GM04504 (cell line): ENCODE measurements at places on chromosomes 16 and 17.

- no peak for DNase-seq
Observed at GRCh38 chr16:14024283-14024682, 46.8 kb upstream of the MRTFB start.

DNA sequence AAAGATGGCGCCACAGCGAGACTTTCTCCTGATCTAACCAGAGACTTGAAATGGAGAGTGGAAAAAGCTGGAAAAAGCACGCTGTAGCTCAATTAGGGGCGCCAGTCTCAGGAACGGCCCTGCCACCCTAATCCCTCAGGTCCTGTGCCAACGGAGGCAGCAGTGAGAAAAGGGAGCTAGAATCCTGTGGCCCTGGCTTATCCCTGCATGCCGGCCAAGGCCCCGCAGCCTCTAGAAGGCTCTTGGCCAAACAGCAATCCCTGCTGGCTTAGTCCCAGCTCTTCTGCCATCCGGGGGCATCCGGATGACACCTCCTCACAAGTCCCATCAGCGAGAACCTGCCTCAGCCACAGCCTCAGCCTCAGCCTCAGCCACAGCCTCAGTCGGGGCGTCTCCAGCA lies 69.8 kb downstream of the MRM3 start:
- DNase-seq: no peak

DNA sequence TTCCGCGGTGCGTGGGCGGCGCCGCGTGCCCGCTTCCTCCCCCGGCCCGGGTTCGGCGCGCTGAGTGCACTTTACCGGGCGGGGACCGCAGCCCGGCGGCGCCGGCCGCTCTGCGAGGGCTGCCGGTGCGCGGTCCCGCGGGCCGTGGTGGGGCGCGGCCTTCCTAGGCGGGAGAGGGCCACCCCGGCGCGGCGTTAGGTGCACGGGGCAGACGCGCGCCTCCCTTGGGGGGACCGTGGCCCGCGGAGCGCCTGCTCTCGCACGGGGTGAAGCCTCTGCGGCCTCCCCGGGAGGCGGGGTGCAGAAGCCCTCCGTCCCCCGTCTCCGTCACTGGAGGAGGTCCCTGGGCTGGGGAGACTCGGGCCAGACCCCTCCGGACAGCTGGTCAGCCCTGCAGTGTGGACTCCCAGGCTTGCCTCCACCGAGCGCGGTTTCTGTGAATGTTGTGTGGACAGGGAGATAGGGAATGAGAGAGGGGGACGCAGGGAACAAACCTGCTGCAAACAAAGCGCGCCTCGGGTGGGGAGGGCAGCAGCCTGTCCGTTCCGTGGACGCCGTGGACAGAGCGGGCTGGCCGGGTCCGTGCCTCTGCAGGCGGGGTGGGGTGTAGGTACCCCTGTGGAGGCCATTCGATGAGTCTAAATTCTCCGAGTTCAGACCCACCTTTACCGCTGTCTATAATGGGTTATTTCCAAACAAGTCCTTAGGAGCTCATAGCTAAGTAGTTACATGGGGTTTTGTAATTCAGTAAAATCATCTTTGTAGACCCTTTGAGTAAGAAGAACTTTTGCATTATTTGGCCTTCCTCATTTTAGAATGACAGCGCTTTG lies 721 bp downstream of the TBCD start:
- no peak for DNase-seq

- DNase-seq: no peak
Observed at GRCh38 chr17:67178555-67178954, 66.4 kb downstream of the HELZ start.

DNA sequence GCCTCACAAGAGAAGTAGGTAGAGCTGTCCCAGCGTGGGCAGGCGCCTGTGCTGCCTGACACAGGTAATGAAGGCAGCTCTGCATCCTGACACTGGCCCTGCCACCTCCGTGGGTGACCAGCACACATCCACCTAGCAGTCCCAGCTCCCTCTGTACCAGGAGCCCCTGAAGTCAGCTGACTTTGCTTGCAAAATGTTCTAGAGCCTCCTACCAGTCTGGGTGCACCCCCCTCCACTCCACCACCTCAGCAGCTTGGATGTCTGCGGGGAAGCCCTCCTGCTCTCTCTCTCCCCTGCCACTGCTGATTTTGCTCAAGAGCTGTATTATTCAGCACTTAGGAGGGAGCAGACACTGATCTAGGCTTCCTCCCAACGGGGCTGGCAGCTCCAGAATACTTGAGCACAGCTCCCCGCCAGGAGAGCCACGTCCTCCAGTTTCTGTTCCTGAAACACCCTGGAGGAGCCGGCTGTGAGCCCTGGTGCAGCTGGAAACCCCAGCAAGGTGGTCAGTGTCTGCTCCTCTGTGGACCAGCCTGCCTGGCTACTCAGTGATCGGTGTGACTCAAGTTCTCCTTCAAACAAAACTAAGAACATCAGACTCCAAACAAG lies 1.0 kb downstream of the RNF166 start:
- DNase-seq: no peak

DNA sequence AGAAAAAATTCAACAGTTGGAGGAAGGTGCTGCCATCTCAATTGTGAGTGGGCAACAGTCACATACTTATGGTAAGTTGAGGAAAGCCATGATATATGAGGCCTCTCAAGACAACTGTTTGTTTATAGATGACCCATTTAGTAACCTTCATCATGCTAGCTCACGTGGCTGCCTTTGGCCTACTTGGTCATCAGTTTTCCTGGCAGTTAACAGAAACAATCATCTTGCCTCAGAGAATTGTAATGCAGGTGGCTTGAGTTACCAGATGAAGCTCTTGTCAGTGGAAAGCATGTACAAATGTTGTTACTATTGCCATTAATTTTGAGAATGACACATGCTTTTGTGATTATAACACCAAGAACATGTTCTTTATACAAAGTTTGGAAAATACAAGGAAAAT lies 14.7 kb downstream of the TPPP3 start:
- no peak for DNase-seq

- DNase-seq: no peak
Observed at GRCh38 chr16:83629836-83630235, 177.9 kb upstream of the HSBP1 start.

GRCh38 chr16:10862438-10862837 lies 14.6 kb upstream of the CIITA start:
- DNase-seq: peak; percentile 25

GRCh38 chr16:56613706-56614105 lies 5.3 kb downstream of the MT2A start:
- DNase-seq: no peak

DNA sequence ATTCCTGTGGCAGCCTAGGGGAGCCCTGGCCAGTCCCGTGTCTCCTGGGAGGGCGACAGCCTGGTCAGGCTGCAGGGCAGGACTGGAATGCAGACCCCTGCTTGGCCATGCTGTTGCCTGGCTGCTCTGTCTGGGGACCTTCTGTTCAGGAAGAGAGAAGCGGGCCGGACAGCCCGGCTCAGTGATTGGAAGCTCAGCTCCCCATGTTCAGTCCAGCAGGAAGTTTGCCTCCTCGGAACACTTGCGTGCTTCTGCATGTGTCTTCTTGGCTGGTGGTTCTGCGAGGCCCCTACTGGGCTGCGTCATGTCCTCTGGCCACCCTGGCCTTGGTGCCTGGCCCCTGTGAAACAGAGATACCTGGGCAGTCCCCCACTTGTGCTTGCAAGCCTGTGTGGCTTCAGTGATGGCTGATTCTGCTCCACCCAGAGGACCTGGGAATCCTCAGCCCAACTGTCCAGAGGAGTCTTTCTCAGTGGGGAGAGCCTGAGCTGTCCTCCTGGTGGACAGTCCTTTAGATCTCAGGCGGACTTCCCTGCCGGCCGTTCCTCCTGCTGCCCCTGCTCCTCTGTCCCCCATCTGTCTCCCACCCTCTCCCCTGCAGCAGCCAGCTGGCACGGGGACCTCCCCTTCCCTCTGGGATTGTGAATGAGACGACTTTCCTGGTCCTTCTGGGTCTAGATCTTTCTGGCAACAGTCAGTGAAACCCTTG lies 279.5 kb downstream of the SEC14L1 start:
- no peak for DNase-seq

DNA sequence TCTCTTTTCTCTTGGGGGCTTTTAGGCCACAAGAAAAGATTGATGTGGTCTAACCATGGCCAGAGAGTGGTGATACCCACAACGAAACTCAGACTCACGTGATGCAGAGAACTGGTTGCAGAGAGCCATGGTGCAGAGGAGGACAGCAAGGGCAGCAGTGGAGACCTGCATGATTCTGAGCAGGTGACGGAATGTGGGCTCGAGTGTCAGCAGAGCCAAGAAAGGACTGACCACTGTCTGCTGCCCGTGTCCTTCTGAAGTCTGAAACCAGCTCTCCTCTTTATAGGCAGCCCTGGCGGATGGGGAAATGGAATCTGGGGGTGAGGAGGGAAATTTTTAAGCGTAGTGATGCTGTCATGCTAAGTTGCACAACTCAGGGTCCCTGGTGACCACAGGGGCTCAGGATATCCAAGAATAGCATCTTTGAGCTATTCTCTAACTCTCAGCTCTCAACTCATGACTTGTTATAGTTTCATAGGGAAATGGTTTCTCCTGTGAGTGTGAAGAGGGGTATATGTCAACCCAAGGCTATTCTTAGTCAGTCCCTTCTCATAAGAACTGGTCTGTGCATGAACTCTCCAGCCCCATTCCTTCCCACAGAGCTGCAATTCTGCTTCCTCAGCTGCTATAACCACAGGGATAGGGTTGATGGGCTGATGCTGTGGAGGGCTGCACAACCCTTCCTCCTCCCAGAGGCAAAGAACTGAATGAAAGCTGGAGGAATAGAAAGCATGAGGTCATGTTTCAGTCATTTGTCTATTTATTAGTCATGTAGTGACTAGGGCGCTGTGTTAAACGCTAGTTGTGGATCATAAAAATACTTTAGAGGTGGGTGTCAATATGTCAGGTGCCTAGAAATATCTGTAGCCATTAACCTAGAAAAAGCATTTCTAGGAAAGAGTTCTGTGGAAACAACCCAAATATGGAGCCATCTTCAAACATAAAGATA lies at the start of gene CCL3:
CCL3 (minus strand) TSS at position 256 of the 949 bp plus-strand sequence; CDS start at position 171, 85 bp downstream.
- no peak for DNase-seq

DNA sequence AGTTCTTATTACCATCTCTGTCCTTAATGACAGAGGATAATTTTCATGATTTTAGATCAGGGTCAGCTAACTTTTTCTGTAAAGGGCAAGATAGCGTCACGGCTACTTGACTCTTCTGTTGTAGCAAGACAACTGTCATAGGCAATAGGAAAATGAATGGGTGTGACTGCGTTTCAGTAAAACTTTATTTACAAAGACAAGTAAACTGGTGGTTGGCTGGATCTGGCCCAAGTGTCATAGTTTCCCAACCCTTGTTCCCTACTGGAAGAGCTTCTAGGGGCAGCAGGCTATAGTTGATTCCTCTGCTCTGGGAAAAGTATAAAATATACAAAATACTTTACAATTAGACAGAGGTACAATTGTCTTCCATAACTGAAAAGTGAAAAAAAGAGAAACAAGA lies 50.6 kb upstream of the VPS4A start:
- DNase-seq: no peak

DNA sequence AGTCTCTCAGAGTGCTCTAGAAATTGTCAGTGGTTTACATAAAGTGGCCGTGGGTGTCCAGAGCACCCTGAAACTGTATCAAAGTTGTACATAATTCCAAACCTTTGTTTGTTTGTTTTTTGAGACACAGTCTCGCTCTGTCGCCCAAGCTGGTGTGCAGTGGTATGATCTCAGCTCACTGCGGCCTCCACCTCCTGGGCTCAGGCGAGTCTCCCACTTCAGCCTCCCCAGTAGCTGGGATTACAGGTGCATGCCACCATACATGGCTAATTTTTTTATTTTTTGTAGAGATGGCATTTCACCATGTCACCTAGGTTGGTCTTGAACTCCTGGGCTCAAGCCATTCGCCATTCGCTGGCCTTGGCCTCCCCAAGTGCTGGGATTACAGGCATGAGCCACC lies 24.3 kb upstream of the ADGRG1 start:
- DNase-seq: no peak

GRCh38 chr16:81796035-81796434 lies 16.9 kb downstream of the PLCG2 start:
- no peak for DNase-seq

- no peak for DNase-seq
Observed at GRCh38 chr17:32492648-32493289, 6.0 kb downstream of the CDK5R1 start.

DNA sequence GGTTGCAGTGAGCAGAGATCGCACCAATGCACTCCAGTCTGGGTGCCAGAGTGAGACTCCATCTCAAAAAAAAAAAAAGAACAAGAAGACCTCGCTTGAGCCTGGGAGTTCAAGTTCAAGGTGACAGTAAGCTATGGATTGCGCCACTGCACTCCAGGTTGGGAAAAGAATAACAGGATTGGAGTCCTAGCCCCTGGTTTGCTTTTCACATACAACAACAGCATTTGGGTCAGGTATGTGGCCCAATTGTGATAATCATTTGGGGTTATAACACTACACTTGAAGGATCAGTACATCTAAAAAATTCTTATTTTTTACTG lies 3.4 kb upstream of the SEPHS2 start:
- DNase-seq: no peak

GRCh38 chr17:74758848-74759168 lies 10.4 kb downstream of the NHERF1 start:
- peak; percentile 32 for DNase-seq

GRCh38 chr16:63904182-63904581 lies 1217.7 kb downstream of the CDH11 start:
- DNase-seq: no peak

GRCh38 chr16:4661661-4662060 lies 31.7 kb upstream of the NUDT16L1 start:
- DNase-seq: no peak

GRCh38 chr16:12002447-12003006 lies 26.0 kb downstream of the SNX29 start:
- DNase-seq: peak; percentile 72

DNA sequence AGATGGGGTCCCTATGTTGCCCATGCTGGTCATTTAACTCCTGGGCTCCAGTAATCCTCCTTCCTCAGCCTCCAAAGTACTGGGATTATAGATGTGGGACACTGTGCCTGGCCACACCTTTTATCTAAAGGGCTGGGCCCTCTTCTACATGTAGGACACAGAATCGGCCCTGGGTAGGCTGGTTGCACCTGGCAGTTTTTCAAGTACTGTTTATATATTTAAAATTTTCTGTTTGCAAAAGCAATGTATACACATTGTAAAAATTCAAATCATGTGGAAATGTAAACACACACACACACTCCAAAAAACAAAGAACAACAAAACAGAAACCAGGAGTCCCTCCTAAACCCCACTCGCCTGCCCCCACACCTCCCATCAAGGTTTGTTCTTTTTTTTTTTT lies 28.1 kb upstream of the SIAH1 start:
- DNase-seq: no peak

- DNase-seq: no peak
Observed at GRCh38 chr16:57514791-57515600, 21.4 kb downstream of the CCDC102A start.

DNA sequence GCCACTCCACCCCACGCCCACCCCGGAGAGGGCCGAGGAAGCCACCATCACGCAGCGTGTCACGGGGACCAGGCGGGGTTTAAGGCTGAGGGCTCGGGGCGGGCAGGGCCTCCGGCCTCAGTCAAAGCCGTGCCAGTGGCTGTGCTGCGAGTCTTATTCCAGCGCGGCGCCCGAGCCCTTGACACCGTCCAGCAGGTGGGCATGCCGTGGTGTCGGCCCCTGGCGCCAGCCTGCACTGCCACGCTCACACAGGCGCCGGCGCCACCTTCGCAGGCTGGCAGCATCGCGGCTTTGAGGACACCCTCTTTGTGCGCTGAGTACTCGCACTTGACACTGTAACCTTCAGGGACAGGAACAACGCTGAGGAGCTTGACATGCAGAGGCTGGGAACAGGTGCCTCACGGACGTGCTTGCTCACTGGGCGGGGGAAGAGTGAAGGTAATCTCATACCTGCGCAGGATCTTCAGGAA lies 34.0 kb upstream of the ZNF629 start:
- no peak for DNase-seq
